ENCODE measurements at places on chromosomes 3 and 15. TPM values are rescaled to one million over a fixed set of nuclear protein-coding genes. Genes with fewer than 3 reads are reported as not detected.
A peak's percentile ranks its signal among the peaks of the same experiment; 100 is the strongest.

Gene CD200
- total RNA-seq: 14.3 TPM

Gene C3orf20
- 0.31 TPM for total RNA-seq

Gene USP13
- total RNA-seq: 9.1 TPM

Gene STRC
- total RNA-seq: 1.4 TPM

Gene ZPLD1
- total RNA-seq: 0.10 TPM

Gene SCAMP5
- total RNA-seq: 21.0 TPM

Gene ZBTB20
- 110 TPM for total RNA-seq

Gene C3orf33
- 5.1 TPM for total RNA-seq

Gene SLC24A5
- not detected for total RNA-seq

Gene PPARG
- 214 TPM for total RNA-seq

Gene NGRN
- 98.5 TPM for total RNA-seq

Gene C3orf49
- not detected for total RNA-seq

Gene TMEM158
- total RNA-seq: 6.5 TPM

Gene BOC
- 79.6 TPM for total RNA-seq

Gene IL17RC
- 34.0 TPM for total RNA-seq

Gene UROC1
- not detected for total RNA-seq

Gene GPR27
- 16.3 TPM for total RNA-seq

DNA sequence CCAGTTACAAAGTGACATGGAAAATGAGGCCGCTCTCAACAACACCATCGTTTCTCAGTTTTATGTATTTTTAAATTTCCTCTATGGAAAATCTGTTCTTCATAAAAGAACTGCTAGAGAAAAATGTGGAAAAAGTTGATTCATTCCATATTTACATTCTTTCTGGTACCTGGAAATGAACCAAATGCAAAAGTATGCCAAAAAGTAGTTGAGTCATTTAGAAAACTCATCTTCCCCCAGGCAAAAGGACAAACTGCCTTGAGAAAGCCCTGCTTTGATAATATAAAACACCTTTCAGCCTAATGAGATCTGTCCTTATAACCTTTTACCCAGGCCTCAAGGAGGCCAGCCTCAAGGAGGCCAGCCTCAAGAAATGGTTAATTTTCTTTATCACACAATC, 283.0 kb upstream of the VEPH1 start:
- no peak for DNase-seq

GRCh38 chr15:94338243-94338846, 107.0 kb downstream of the MCTP2 start:
- no peak for DNase-seq

DNA sequence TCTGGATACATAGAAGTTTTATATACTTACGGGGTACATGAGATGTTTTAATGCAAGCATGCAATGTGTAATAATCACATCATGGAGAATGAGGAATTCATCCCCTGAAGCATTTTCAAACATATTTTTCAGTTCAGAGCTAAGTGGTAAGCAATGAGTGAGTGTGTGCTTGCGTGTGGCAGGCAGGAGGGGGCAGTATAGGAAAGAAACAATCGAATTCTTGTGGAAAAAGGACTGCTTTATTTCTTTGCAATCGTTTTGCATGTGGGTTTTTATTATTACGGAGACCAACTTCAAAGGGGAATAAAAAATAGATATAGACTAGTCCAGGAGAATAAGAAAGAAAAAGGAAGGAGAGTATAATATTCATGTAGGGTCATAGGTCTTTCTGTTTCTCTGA, 271.6 kb downstream of the CHL1 start:
- DNase-seq: no peak

- DNase-seq: no peak
Observed at GRCh38 chr3:17605032-17605431, 137.4 kb downstream of the TBC1D5 start.

DNA sequence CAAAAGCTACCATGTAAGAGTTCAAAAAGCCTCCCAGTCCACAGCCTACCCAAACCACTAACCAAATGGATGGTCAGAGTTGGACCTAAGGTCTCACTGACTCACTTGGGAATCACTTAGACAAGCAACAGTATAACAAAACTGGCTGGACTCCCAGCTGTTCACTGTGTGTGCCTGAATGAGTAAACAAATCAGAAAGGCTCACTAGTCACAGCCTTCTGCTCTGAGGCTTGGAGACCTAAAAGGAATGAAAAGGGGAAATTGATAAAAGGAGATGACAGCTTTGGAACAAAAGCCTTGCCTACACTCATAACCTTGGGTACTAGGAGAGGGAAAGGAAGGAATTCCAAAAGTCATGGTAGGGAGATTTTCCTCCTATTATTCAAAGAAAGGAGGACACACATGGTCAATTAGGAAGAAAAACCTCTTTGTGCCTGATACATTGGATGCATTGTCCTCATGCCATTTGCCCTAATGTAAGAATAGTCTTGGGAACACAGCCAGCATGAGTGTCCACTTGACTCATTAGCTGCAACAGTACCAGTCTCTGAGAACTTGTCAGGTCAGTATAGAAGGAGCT, 92.3 kb downstream of the FRMD5 start:
- no peak for DNase-seq

GRCh38 chr3:23072693-23073092, 130.4 kb upstream of the UBE2E2 start:
- no peak for DNase-seq

GRCh38 chr3:129280183-129280582, 1.5 kb downstream of the HMCES start:
- DNase-seq: no peak

GRCh38 chr3:6526861-6527260, 334.1 kb upstream of the GRM7 start:
- no peak for DNase-seq

GRCh38 chr3:171441381-171441780, 18.8 kb downstream of the TNIK start:
- no peak for DNase-seq

DNA sequence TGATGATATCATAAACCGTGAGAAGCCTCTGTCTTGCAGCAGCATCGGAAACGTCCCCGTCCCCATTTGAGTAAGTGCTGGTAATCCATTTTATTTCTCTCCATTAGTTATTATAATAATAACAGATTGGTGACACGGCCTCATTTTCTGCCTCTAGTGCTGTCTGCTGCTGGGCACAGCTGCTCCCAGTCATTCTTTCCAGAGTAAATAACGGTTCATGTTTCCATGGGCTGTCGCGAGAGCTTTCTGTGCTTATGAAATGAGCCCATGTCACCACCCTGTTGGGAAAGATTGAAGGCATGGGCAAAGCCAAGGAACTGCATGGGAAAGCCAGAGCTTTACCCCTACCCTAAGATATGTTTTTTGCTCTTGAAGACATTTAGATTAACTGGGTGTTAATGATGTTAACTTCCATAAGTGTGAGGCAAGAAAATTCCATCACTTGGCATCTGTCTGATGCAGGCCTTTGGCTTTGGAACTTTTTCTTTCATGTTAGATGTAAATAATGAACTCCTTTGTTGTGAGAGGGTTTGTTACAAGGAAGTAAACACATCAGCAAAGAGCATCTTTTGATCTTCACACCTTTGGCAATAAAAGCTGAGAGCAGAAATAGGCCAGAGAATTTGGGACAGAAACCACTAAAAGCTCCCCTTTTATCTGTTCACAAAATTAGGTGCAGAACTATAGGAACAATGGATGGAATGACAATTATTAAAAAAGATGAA, 141.8 kb downstream of the FILIP1L start:
- no peak for DNase-seq

GRCh38 chr3:126341755-126342150, 15.5 kb downstream of the KLF15 start:
- DNase-seq: peak; percentile 27

DNA sequence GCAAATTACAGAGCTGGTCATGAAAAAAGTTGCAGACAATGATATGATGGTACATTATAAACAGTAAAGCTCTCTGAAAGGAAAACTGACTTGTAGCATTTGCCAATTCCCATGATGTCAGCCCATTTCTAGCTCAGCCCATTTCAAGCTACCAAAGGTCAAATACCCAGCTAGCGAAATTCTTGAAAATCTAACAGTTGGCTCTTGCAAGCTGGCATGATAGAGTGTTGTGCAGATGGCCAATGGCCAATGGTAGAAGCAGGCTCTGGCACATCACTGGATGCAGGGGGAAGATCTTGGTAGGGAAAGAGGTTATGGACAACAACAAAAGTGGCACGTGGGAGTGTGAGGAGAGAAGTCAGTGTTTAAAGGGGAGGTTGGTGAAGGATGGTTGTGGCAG, 36.7 kb downstream of the RASGRF1 start:
- DNase-seq: no peak

- DNase-seq: no peak
Observed at GRCh38 chr3:123090728-123091531, 24.1 kb downstream of the PDIA5 start.

DNA sequence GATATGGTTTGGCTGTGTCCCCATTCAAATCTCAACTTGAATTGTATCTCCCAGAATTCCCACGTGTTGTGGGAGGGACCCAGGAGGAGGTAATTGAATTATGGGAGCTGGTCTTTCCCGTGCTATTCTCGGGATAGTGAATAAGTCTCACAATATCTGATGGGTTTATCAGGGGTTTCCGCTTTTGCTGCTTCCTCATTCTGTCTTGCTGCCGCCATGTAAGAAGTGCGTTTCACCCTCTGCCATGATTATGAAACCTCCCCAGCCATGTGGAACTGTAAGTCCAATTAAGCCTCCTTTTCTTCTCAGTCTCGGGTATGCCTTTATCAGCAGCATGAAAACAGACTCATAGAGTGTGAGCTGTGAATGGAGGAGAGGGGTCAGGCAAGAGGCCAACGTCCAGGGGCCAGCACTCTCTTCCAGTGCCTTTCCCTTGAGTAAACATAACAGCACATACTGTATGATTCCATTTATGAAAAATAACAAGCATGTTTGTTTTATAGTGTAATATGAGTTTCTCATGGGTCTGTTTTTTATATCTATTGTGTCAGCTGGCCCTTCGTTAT, 16.3 kb upstream of the LCTL start:
- DNase-seq: no peak

DNA sequence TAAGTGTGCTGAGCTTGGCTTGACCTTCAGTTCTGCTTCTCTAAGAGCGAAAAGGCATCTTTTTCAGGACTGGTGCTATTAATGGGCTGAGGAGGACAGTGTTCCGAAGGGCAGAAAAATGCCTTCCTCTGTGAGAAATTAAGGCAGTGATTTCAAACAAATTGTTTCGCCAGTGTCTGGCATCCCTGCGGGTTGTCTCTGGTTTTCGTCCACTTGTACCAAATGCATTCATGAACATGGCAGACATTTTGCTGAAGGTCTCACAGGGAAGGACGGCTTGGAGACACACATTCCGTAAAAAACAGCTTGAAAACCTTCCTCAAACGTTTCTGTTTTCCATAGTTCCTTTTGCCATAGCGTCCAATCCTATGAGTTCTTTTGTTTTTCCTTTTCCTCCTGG, 57.1 kb downstream of the CEMIP start:
- DNase-seq: no peak

DNA sequence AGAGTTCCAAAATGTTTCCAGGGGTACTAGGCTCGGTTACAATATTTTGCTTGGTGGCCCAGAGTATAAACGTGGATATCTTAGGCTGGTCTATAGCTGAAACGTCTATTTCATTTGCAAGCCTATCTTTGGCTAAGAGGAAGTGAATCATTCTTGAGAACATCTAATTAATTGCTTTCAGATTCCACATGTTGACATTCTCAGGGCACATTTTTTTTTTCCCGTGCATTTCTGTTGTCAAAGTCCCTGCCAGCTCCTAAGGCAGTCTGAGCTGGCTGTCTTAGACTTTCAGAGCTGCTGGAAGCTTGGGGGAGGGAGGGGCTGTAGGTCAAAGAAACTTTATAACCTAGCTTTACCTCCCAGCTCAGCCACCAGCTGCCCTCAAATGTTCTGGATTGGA, 23.2 kb upstream of the LAMP3 start:
- DNase-seq: no peak

GRCh38 chr3:189142527-189142926, 29.2 kb upstream of the TPRG1 start:
- DNase-seq: no peak

GRCh38 chr3:148062590-148062989, 635.1 kb upstream of the AGTR1 start:
- DNase-seq: no peak

GRCh38 chr3:11603628-11604027, 40.1 kb downstream of the VGLL4 start:
- no peak for DNase-seq

GRCh38 chr15:90939756-90940155, 4.7 kb downstream of the UNC45A start:
- no peak for DNase-seq

- DNase-seq: no peak
Observed at GRCh38 chr3:192825657-192826200, 91.9 kb downstream of the MB21D2 start.

DNA sequence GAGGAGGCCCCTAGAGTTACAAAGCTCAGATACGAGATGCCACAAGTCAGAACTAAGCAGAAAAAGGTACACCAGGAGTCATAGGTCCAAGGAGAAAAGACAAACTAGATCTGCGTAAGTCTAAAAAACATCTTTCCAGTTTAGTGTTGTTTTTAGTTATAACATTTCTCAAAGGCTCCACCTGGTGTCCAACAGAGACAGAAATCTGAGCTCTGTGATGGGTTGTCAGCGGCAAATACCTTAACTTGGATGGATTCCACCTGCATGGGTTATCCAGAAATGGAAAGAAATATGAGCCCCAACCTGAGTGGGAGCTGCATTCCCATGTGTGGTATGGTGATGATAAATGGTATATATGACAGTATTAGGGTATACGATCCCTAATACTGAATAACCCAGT, 238.6 kb upstream of the CHRM5 start:
- DNase-seq: no peak

Data from ureter (tissue), 1 donor.